NCI-H1417 (cell line): ENCODE measurements at places on chromosomes 1 and 21.
A peak's percentile ranks its signal among the peaks of the same experiment; 100 is the strongest.

GRCh38 chr1:207140536-207140935 is 36.5 kb downstream of the C4BPA start:
- DNase-seq, result no peak

DNA sequence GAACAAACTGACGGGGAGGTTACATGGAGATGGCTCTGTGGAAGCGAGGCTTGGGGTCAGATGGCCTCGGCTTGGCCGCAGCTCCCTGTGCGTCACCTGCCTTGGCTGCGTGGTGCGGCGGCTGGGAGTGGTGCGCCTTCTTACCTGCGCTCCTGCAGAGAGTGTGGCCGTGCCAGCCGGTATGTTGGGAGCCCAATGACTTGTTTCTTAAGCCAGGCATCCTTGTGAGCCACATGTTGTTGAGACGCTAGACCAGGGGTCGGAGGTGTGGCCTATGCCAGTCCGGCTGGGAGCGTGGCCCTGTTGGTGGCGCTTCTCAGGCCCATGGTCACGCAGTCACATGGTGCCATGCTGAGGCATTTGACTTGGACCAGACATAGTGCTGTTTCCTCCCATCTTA is 10.5 kb downstream of the SLX9 start:
- no peak for DNase-seq

GRCh38 chr1:119026956-119027355 is 38.8 kb upstream of the TBX15 start:
- no peak for DNase-seq

- DNase-seq, result peak; percentile 94
These were observed 39.8 kb upstream of the CLIC4 start for GRCh38 chr1:24705260-24706073.

DNA sequence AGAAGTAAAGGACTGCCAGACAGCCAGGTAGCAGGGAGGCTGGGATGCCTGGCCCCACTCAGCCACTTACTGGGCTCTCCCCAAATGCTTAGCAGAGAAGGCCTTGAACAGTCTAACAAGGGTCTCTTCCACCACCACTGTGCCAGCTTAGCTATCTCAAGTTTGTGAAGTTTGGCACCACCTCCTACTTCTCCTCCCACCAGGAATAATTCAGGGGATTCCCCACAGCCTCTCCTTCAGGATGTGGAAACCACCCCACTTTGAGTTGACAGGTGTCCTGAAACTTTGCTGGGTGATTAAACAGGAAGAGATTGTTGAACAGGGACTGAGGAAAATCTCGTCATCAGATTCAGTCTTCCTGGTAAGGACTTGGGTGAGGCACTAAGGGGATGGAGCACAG is 59.4 kb upstream of the ATP1B1 start:
- DNase-seq, result no peak

DNA sequence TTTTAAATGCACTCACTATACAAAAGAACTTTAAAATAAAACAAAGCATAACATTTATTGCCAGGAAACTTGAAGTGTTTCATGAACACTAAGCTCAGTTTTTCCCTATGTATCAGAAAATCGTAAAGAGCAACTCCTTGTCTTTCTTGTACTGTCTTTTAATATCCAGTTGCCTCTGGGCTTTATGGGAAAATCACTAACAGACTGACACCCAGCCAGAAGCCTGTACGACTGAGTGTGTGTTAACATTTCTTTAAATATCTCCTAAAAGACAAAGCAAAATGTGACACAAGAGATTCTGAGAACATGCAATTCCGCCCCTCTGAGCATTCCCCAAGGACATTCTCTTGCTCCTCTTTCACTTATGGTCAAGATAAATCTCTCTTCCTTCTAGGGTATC is 347.5 kb upstream of the DPYD start:
- no peak for DNase-seq

DNA sequence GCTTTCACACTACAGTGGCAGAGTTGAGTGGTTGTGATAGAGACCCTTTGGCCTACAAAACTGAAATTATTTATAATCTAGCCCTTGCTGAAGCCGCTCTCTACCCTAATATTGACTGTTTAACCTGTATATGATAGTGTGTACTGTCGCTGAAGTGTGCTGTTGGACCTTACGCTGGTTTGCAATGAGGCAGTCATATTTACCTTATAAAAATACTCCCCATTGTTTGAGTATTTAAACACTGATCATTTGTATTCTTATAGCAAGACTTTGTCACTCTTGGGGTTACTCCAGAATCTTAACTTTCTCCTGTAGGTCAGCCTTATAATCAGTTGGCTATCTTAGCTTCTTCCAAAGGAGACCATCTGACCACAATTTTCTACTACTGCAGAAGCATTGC is 56.3 kb downstream of the SMG7 start:
- DNase-seq, result no peak

DNA sequence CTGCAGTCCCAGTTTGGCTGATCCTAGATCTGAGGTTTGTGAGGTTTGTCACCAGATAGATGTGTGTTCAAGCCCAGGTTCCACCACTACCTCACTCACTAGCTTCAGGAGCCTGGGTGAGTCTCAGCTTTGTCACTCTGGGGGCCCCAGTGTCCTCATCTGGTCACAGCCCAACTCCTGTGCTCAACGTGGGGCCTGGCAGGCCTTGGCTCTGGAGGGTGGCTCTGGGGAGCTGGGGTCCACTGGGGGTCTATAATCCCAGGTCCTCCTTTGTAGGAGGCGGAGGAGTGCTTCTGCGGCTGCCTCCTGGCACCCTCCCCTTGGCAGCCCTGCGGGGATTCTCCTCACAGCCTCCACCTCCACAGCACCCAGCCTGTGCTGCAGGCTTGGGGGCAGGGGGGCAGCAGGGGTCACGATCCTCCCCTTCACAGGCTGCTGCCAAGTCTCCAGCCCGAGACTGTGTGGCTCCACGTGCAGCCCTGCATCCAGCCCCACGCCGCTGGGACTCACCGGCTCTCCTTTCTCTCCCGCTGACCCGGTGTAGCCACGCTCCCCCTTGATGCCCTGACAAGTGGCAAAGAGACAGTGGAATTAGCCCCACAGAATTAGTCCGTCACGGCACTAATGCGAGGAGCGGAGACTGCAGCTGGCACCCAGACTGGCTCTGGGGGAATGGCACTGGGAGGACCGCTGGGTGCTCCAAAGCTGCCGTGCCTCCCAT is 22.5 kb upstream of the PEF1 start:
- no peak for DNase-seq

GRCh38 chr1:224116131-224116530 is 2.2 kb downstream of the FBXO28 start:
- peak; percentile 23 for DNase-seq

- DNase-seq, result no peak
These were observed 5.5 kb upstream of the AGTRAP start for GRCh38 chr1:11730429-11730891.

- DNase-seq, result no peak
These were observed 1.4 kb downstream of the PRAMEF18 start for GRCh38 chr1:13224480-13225060.

- DNase-seq, result no peak
These were observed 42.8 kb upstream of the RASAL2 start for GRCh38 chr1:178051071-178051470.

GRCh38 chr1:190444464-190444863 is 33.2 kb downstream of the BRINP3 start:
- no peak for DNase-seq

GRCh38 chr1:169466259-169467230 is 19.2 kb downstream of the SLC19A2 start:
- DNase-seq, result peak; percentile 17

- no peak for DNase-seq
These were observed 3.2 kb upstream of the THEMIS2 start for GRCh38 chr1:27868932-27869718.

GRCh38 chr1:19006837-19007271 is 50.4 kb upstream of the IFFO2 start:
- no peak for DNase-seq

- no peak for DNase-seq
These were observed 261.9 kb upstream of the DEPDC1 start for GRCh38 chr1:68758666-68759209.

GRCh38 chr1:28296401-28297261 is 32.2 kb upstream of the MED18 start:
- DNase-seq, result no peak

GRCh38 chr1:209048941-209049669 is 534.4 kb upstream of the CAMK1G start:
- DNase-seq, result no peak

GRCh38 chr1:227994632-227995300 is 12.0 kb upstream of the WNT3A start:
- DNase-seq, result no peak

DNA sequence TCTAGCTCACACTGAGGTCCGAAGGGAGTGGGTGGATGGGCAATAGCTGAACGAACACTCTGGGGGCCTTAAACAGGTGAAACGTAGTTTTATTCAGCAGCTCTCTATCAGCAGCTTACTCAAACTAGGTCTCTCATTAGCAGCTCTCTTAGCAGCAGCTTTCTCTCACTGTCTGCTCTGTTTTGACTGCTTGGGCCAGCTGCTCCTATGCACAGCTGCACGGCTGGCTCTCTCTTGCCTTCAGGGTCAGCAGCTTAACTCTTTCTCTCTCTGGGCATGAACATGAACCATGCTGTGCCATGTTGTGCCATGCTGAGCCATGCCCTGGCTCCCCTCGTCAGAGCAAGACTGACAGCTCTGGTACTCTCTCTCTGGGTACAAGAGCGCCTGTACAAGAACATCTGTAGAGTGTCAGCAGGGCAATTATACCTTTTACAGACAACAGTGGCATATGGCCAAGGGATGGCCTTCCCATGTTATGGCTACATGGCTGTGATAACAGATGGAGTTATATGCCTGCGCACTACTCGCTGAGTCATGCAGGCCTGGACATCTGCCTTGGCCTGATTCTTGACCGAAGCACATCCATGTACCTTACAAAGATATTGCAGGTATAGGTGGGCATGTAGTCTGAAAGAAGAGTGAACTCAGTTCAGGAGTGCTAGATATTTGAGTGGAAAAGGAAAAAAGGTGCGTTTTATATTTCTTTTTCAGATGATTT is 152.4 kb downstream of the LEPR start:
- no peak for DNase-seq

DNA sequence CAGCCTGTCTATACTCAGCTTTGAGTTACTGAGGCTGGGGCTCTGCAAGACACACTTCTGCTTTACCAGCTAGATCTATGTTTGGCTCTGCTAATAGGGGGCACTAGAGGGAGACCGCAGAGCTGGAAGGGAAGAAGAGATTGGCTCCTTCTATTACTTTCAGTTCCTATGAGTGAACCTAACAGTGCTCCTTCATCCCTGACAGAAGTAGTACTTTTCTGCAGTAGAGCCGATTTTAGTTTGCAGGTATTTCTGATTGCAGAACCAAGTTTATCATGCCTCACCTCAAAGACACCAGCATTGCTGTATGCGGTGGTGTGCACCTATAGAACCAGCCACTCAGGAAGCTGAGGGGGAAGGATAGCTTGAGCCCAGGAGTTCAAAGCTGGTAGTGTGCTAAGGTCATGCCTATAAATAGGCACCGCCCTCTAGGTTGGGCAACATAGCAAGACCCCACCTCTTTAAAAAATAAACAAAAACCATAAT is 5.7 kb upstream of the ZDHHC18 start:
- no peak for DNase-seq

- no peak for DNase-seq
These were observed 57.3 kb upstream of the CCDC190 start for GRCh38 chr1:162918151-162918754.

DNA sequence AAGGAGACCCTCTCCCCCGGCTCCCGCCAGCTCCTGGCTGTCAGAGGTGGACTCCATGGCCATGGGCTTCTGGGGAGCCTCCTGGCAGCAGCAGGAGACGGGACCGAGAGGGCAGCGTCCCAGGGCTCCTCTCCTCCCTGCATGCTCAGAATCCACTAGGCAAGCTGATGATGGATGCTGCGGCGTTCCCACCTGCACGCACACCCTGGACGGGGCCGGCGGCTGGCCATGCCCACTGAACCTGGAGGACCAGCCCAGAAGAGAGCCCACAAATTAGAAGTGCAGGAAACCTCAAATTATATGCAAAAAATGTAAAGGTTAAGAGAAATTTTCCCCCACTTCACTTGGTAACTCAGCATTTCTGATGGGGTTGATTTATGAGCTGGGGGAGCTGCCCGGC is 77.3 kb upstream of the ARHGEF16 start:
- DNase-seq, result no peak

DNA sequence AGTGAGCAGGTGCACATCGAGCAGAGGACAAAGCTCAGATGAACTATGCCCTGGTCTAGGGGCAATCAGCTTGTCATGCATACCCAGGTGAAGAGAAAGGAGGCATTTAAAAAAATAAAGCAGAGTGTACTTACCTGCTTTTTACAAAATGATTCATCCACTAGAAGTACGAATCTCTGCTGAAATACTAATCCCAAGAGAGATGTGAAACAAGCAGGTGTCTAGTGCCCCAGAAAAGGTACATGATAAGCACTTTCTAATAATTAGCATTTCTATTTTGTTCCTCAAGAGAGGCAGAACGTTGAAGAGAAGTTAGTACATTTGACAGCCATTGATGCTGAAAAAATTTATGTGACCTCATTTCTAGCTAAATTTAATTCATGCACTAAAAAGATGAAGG is 31.1 kb downstream of the CHODL start:
- peak; percentile 44 for DNase-seq

GRCh38 chr1:172724765-172725613 is 66.1 kb downstream of the FASLG start:
- no peak for DNase-seq

- no peak for DNase-seq
These were observed 25.9 kb upstream of the TOR3A start for GRCh38 chr1:179055937-179056336.

DNA sequence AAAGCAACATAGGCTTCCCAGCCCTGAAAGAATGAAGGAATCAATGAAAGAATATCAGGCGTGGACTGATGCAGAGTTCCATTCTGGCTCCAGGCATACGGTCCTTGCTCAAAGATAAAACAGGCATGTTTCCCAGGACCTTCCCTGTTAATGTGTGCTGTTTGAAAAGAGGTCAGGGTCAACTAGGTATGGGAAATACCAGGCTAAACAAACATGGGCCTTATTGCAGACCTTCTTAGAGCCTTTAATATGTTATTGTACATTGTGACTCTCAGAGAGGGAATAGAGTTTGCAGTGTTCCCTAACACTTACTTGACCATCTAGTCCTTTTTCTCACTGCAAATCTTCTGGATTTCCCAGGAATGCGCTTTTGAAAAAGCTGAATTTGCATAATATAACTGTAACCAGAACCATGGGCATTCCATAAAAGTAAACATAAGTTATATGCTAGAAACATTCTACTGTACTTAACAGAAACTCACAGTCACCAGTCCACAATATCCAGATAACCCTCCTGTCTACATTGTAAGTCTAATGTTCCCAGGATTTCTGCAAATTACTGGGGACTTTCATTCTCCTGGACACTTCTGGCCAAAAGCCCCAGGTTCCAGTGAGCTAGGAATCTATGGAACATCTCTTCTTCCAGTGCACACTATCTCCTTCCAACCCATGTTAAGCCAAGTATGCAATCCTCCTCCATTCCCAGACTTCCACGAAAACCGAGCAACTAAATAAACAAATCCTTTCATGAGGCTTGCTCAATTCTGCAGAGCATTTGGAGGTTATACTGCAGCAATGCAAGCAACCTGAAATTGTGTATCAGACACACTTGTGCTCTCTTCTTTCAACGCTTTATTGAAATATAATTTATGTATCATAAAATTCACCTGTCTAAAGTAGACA is 486.6 kb downstream of the SETD4 start:
- DNase-seq, result no peak

- DNase-seq, result no peak
These were observed 101.3 kb upstream of the ARTN start for GRCh38 chr1:43832255-43832654.

- DNase-seq, result peak; percentile 28
These were observed 47.4 kb downstream of the PTPRC start for GRCh38 chr1:198686069-198686728.

GRCh38 chr21:42751866-42752265 is 98.4 kb downstream of the PDE9A start:
- DNase-seq, result no peak

GRCh38 chr1:155966750-155967149 is 11.6 kb downstream of the ARHGEF2 start:
- DNase-seq, result no peak
